Fibroblast of skin of left quadriceps (primary cell): ENCODE measurements at places on chromosomes 2 and 18.

DNA sequence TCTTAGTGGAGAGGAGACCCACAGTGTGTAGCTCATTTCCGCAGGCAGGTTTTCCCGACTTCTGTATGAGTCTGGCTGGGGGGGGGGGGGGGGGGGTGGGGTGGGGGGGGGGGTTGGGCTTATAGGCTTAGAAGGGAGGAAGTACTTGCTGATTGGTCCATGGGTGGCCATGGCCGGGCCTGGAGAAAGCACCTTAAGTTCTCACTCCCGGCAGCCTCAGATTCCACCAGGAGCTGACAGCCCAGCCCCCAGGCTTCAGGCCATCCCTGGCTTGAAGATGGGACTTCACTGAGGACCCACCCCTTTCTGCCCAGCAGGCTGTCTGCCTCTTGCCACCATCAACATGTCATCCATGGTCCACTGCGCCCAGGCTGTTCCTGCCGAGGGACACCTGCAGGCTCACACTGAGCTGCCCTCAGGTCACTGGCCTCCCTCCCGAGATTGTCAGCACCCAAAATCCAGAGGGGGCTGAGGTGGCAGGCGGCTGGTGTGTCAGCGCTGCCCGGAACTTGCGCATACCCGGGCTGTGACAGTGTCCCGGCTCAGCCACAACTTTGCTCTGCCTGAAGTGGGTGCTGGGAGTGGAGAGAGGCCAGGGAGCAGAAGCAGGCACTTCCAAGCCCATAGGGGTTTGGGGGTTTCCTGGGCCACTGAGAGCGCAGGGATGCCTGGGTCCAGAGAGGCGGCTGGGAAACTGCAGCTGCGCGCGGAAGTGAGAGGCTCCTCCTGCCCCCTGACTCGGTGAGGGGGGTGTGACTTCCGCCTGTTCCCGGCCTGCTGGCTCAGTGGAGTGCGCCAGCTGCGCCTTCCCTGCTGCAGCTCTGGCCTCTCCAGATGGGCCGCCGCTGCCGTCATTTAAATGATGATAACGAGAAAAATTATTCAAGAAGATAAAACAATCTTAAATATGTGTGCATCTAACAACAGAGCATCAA is 256.1 kb downstream of the RPRM start:
- no peak for DNase-seq

GRCh38 chr2:177572236-177572671 is 179.7 kb downstream of the AGPS start:
- peak; percentile 65 for DNase-seq

DNA sequence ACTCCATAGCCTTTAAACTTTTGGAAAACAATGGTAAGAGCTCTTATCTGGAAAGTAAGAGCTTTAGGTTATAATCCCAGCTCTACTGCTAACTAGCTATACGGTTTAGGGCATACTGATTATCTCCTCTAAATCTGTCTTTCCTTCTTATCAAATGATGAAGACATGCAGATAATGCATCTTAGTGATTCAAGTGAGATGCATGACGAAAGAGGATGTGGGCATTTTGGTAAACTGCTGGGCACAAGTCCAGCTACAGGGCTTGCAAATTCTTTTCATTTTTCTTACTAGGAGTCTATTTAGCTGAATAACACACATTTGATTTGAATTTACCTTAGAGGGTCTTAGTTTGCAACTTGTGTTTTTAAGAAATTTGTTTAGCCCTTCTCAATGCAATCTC is 1604.8 kb upstream of the ZEB2 start:
- DNase-seq: peak; percentile 45

- DNase-seq: no peak
Observed at GRCh38 chr2:218999881-219000568, 6.8 kb upstream of the CRYBA2 start.

GRCh38 chr2:104787298-104788065 is 66.4 kb upstream of the POU3F3 start:
- DNase-seq: no peak

DNA sequence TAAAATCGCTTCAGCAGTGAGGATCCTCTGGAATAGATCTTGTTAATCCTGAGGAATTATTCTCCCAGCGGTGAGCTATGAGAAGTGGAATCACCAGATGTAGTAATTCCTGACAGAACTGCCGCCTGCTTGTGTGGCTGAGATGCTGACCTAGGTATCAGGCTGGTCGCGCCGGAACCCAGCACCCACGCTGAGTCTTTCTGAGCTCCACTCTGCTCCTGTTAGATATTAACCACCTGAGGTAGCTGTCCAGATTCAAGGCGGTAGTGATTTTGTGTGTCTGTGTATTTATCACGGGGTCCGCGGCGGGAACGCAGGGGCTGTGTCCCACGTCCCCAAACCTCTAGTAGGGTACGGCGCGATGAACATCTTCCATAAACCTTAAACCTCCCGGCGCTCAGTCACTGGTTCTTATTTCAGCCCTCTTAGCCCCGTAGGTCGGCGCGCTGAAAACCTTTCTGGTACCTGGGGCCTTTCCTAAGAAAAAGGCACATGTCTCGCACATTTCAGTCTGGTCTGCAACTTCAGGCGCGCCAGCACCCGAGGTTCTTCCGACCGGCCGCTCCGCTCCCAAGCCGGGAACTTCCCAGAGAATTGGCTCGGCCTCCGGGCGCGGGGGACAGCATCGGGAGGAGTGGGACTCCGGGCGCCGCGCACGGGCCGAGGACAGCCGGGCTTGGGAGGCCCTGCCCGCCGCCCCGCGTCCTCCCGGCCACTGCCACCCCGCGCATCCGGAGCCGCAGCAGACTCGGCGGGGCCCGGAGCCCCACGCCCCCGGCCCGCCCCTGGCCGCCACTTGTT is 542 bp upstream of the CNNM3 start:
- DNase-seq: peak; percentile 11

DNA sequence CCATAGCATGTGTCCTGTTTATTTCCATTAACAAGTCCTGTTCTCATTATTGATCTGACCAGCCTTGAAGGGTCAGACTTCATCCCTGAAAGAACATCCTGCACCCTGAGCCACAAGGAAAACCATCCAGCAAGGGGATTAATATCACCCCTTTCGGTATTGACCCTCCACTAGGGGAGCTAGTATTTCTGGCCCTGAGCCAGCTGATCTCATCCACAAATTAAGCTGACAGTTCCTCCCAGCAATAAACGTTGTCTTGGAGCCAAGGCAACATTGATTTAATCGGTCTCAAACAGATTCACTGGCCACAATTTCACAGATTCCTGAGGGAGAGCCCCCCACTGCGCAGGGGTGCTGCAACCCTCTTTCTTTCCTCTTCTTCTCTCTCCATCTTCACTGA is 353.1 kb upstream of the FANCL start:
- DNase-seq: no peak

GRCh38 chr2:86453836-86454235 is 12.7 kb downstream of the KDM3A start:
- peak; percentile 60 for DNase-seq

- no peak for DNase-seq
Observed at GRCh38 chr2:175161-175786, 88.6 kb downstream of the SH3YL1 start.
